ENCODE measurements at places on chromosomes 7 and 10.

DNA sequence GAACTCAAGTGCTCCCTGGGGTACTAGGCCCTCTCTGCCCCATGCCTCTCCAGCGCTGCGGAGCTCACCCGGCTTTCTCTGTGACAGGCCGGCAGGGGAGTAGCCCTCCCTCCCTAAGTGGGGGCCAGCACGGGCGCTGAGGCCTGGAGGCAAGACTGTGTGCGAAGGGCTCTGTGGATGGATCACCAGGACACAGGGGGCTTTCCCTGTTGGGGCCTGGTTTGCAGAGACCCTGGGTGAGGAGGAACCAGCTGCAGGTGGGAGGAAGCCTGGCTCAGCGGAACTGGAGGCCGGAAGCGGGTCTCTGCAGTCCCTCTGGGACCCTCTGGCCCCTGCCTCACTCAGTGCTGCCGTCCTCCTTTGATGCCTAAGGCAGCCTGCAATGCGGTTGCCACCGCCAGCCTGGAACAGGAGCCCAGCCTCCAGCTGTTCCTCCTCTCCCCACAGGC lies 106.0 kb downstream of the CYTH3 start:
- DNase-seq = no peak

GRCh38 chr10:52447931-52448353 lies 133.9 kb downstream of the DKK1 start:
- no peak for DNase-seq

DNA sequence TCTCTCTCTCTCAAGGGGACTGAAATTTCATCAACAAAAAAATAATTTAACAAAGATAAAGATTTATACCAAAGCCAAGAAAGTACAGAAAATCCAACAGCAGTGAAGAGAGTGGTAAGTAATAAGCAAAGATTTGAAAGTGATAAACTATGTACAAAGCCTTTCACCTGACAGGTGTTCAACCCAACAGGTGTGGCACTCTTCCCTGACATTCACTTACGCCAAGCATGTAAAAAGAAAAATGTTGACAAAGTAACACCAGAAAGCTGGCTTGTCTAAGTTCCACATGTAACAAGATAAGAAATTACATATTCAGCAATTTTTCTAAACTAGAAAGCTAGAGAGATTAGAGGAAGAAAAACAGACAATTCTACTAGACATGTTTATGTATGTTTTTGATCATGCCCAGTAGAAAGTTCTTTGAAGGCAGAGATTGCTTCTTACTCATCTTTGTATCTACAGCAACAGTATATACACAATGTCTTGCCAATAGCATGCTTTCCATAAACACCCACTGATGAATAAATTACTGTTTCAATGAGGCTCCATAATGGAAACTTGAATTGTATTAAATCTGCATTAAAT lies 468.5 kb downstream of the PARD3 start:
- DNase-seq = no peak

- no peak for DNase-seq
Measured at GRCh38 chr7:124089621-124090020, 56.8 kb upstream of the TMEM229A start.

GRCh38 chr7:99860281-99861127 lies 16.3 kb downstream of the OR2AE1 start:
- no peak for DNase-seq

GRCh38 chr10:108203905-108204527 lies 1039.5 kb upstream of the SORCS1 start:
- no peak for DNase-seq

DNA sequence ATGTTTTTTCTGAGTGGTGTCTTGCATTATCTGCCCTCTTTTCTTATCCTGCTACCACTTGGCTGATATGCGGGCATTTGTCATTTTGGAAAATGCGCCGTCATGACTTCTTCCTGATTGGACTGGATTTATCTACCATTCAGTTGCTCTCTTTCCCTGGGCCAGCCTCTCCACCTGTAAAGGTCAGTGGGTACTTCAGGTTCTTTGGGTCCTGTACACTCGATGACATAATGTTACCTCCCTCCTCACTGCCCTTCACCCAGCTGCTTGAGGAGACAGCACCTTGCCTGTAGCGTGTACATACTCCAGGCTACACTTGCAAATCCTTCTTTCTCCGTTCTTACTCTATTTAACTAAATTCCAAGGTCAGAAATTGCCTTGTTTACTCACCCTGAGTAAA lies 83.7 kb downstream of the RBM33 start:
- no peak for DNase-seq

GRCh38 chr7:43781726-43782607 lies 23.5 kb downstream of the BLVRA start:
- no peak for DNase-seq

DNA sequence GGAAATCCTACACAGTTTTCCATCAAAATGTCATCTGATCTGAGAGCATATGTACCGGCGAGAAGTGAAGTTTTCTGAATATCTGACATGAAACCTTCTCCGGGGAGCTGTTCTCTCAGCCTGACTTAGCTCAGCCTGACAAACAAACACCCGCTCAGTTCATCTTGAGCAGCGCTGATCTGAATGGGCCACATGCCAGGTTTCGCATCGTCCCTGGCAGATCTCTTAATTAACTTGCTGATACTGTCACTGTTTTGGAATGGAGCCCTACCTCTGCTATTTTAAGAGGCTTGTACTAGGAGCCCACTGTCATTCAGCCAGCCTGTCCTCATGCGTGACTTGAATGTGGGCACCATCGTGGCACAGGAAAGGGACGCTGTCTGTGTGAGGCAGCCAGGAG lies 109.2 kb downstream of the STRA8 start:
- no peak for DNase-seq

- no peak for DNase-seq
Measured at GRCh38 chr7:47559306-47560220, 22.3 kb downstream of the TNS3 start.

DNA sequence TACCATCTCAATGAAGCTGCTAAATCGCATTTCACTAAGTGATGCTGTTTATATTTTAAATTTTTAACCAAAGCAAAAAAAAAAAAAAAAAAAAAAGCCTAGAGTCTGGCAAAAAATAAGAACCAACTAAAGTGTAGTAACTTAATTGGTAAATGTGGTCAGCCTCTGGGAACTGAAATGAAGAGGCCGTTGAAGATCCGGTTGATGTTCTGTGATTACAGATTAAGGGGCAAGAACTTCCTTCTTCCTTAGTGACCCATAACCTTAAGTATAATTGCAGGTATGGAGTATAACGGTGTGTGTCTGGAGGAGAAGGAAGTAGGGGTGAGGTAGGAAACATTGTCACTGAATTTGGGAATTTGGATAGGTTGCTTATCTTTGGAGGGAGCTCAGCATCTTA lies 7.7 kb upstream of the SRGN start:
- no peak for DNase-seq

DNA sequence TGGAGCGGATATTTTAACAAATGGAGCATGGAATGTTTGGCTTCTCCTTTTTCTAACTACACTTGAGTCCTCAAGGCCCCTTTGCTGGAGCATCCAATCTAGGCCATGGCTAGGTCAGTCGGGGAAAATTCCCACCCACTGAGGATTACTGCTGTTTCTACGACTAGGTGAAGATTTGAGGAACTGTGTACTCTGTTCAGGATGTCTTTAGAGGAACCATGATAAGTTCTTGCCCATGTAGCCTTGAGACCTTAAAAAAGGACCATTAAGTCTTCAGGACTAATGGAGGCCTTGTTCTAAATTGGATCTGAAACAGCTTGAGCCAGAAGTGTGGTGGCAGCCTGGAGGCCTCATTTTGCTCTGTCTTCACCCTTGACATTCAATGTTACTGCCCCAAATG lies 6.2 kb downstream of the AGK start:
- DNase-seq = no peak

DNA sequence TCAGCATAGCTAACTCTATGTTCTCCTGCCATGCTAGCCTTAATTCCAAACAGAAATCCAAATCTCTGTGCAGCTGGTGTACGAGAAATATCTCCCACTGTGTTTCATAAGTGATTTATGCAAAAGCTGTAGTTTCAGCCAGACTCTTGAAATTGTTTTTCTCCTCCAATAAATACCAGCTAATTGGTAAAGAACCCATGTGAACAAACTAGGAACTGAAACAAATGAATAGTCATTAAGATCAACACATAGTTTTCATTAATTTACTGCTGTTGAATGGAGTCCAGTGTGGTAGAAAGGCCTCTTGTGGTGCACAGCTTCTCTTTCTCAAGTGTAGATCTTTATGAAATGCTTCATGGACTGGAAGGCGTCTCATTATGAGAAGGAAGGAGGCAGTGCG lies 18.4 kb downstream of the PPP1R17 start:
- DNase-seq = no peak

GRCh38 chr10:113557903-113558321 lies 5.1 kb downstream of the HABP2 start:
- DNase-seq = no peak

DNA sequence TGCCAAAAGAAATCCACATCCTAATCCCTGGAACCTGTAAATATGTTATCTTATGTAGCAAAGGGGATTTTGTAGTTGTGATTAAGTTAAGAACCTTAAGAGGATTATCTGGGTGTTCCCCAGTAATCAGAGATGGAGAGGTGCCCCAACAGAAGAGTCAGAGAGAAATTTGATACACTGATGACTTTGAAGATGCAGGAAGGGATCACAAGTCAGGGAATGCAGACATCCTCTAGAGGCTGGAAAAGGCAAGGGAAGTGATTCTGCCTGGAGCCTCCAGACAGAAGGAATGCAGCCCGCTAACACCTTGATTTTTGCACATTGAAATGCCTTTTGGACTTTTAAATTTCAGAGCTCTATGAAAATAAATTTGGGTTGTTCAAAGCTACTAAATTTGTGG lies 531.7 kb downstream of the DNAJB9 start:
- DNase-seq = peak; percentile 4

DNA sequence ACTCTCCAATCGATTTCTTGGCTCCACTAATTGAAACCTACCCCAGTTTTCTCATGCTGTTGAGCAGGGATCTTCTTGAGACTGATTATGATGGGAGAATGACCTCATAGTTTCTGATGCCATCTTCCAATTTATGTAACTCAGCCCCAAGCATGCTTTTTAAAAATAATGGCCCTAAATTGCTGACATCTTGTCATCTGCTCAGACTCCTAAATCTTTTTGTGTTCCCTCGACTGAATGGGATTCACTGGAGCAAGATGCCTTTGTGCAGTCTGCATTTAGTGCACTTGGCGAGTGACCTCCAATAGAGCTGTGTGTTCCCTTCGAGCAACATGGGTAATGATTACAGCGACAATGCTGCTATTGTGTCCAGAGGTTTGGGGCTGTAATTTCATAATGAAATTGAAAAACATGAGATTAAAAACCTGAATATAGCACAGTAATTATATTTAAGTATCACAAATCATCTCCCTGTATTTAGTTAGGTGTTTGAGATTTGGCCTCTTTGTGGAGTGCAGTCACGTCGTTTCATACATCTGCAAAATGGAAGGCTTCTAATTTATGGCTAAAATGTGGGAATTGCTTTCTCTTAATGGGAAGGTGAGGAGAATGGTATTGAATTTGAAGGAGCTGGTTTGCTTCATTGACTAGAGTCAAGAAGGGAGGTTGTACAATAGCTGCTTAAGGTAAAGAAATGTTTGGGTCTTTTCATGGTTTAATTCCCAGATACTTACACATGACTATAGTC lies 192.9 kb downstream of the AUTS2 start:
- no peak for DNase-seq

DNA sequence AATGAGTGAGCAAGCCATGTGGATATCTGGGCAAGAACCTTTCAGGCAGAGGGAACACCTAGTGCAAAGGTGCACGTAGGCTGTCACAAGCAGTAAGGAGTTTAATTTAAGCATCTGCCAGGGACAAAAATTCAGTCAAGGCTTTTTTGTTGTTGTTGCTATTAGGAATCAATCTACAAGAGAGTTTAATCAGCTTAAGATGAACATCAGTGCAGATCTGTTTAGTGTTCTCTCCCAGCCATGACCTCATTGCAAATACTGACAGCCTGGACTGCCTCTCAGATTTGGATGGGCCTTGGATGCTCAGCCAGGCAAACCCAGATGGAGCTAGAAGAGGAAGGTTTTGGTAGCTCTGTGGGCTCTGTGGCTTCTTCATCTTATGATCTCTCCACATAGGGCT lies 3.3 kb upstream of the GLCCI1 start:
- no peak for DNase-seq

GRCh38 chr10:96831200-96831866 lies 765 bp upstream of the LCOR start:
- DNase-seq = no peak

DNA sequence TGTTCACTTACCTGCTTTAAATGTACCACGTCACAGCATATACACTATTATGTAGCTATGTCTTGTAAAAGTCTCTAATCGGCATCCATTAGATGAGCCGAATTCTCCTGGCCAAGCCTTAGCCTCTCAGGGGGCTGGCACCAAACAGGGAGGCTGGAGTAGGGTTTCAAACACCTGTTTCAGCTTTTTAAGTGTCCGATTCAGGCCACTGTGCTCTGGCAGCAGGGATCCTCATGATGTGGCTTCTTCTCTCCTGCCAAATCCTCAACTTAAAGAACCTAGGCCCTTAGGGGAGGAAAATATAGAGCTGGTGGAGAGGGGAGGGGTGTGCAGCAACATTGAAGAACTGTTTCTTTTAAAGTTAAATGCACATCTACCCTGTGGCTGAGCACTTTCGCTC lies 68.5 kb upstream of the NFKB2 start:
- DNase-seq = no peak

- no peak for DNase-seq
Measured at GRCh38 chr7:128863433-128863989, 855 bp downstream of the ATP6V1F start.

- no peak for DNase-seq
Measured at GRCh38 chr10:9285690-9286089, 1231.2 kb downstream of the GATA3 start.

DNA sequence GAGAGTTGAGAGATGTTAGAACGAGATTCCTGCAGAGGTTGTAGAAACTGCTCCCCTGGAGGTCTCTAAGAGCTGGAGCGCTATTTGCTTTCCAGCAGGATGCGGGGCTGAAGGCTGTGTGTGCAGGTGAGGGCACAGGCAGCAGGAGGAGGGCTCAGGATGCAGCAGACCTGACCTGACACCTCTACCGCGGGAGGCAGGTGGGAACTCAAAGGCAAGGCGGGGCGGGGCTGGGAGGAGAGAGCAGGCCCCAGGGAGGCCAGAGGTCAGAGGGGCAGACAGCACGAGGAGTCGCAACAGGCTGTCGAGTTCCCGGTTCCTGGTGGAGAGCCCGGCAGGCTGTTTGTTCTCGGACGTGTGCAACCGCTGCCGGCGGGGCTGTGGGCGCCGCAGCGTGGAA lies 7.9 kb upstream of the CRTAC1 start:
- no peak for DNase-seq

GRCh38 chr7:91573405-91573804 lies 307.1 kb downstream of the MTERF1 start:
- no peak for DNase-seq

- DNase-seq = no peak
Measured at GRCh38 chr7:151608031-151608551, 88.4 kb upstream of the RHEB start.

GRCh38 chr7:9719303-9719702 lies 1254.4 kb upstream of the PHF14 start:
- no peak for DNase-seq

GRCh38 chr7:46830-47140 lies 145.6 kb upstream of the FAM20C start:
- no peak for DNase-seq
